PC-9 (cell line): ENCODE measurements at places on chromosomes 11 and 22. TPM values are rescaled to one million over a fixed set of nuclear protein-coding genes. Genes with fewer than 3 reads are reported as not detected.

The UBQLN3 gene
- total RNA-seq, result not detected in 2 replicates

The GPR83 gene
- not detected in 2 replicates for total RNA-seq

The P2RY6 gene
- 29.7 and 34.7 TPM in 2 replicates for total RNA-seq

The MED19 gene
- total RNA-seq, result 25.3 and 26.9 TPM in 2 replicates

DNA sequence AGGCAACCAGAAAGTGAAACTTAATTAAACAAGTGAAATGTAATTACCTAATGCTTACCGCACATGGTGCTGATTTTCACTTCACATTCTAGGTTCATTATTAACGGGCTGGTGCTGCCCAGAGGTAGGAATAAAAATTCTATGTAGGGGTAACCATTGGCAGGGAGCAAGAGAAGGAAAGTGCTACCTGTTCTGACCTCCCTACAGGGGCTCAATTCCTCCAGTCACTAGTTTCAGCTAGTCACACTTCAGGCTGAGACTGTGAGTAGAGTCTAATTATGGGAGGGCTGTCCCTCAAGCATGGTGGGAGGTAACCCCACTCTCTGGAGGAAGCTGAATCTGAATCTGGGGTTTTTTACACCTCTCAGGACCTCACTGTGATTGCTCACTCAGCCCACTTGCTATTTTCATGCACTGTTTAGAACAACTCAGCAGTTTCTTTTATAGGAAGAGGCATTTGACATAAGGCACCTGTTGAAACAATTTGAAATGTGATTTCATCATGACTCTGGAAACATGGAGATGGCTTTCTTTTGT is 75.4 kb downstream of the MAML2 start:
- no peaks in the 10 kb centered on the region for H3K27me3 ChIP-seq
- peaks cover 41% of the 10 kb centered on the region for H3K36me3 ChIP-seq
- peak overlapping the region; percentile 51 for H3K27ac ChIP-seq
- H3K4me1 ChIP-seq, result peaks cover 59% of the 10 kb centered on the region

GRCh38 chr11:76665172-76665571 is 5.4 kb downstream of the LRRC32 start:
- no peaks in the 10 kb centered on the region for H3K4me1 ChIP-seq
- peaks cover 61% of the 10 kb centered on the region for H3K27me3 ChIP-seq
- H3K4me3 ChIP-seq, result no peak overlapping the region
- no peak for DNase-seq
- no peak overlapping the region for H3K27ac ChIP-seq
- H3K36me3 ChIP-seq, result no peaks in the 10 kb centered on the region

DNA sequence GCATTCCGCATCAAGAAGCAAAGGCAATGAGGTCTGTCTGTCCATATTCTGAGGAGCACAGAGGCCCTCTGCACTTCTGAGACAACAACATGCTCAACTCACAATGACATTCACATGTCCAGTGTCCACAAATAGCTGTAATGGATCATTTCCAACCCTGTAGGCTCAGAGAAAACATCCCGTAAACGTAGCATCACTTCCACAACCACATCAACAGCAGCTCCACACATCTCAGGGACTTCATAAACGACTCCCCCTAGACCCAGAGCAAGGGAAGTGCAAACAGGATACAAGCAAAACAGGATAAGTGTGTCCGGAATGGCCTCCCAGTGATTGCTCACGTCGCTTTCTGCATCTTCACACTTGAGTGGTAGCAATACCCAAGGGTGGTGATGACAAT is 100.2 kb downstream of the SYN3 start:
- H3K27me3 ChIP-seq, result peaks cover 11% of the 10 kb centered on the region
- no peak overlapping the region for H3K27ac ChIP-seq
- no peak for DNase-seq
- H3K4me3 ChIP-seq, result no peak overlapping the region
- no peaks in the 10 kb centered on the region for H3K36me3 ChIP-seq
- H3K4me1 ChIP-seq, result no peaks in the 10 kb centered on the region

- no peaks in the 10 kb centered on the region; the same call in 1 of the 2 replicates for H3K36me3 ChIP-seq
- no peaks in the 10 kb centered on the region for H3K4me1 ChIP-seq
- H3K27ac ChIP-seq, result no peak overlapping the region
Measured at GRCh38 chr22:29512031-29512430, 32.0 kb downstream of the NEFH start.

DNA sequence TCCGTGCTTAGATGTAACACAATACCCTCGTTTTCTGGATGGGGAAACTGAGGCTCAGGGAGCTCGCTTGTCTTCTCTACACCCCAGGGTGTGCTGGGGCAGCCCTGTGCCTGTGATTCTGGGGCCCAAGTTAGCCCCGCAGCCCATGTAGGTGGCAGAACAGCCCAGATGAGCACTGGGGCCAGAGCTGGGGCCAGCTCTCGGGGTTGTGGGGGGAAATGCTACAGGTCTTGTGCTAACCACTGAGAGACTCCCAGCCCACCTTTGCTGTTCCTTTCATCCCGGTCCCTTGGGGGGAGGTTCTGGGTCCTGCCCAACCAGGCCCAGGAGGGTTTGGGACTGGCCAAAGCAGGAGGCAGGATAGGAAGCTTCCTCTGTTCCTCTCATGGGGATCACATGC is 13.5 kb downstream of the MYEOV start:
- peaks cover 87% of the 10 kb centered on the region for H3K36me3 ChIP-seq
- no peak for DNase-seq
- H3K27ac ChIP-seq, result no peak overlapping the region

DNA sequence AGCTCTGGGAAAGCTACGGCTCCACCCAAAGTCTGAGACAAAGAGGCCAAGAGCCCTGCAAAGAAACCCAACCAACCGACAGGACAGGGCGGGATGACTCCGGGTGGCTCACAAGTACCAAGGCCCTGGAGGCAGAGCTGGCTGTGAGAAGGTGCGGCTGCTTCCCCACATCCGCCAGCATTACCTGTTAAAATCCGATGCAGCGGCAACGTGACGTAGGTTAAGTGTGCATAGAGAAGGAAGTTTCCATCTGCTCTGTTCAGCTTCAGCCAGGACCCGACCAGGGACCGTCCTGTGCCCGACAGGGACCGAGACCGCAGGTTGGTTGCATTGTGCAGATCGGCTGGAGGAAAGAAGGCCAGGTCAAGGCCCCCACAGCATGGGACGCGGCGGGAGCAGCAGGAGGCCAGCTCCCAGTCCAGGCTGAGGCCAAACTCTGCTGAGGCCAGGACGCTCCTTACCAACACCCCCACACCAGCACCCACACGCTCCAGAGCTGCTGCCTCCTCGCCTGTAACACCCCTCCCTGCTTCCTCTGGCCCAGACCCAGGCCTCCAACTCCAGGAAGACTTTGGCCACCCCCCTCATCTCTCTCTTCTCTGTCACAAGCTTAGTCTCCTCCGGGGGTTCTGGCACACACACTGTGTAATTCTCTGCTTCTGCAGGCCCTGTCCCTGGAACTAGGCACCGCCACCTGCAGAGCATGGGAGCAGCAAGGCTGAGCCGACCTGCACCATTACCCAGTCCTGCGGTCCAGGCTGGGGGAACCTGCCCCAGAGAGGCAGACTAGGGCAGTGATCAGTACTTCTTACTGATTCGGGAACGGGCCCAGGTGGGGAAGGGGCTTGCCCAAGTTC is 34.1 kb downstream of the NUP50 start:
- H3K36me3 ChIP-seq, result no peaks in the 10 kb centered on the region
- DNase-seq, result no peak
- no peak overlapping the region for H3K4me3 ChIP-seq
- no peaks in the 10 kb centered on the region for H3K27me3 ChIP-seq

- H3K4me3 ChIP-seq, result no peak overlapping the region
- no peaks in the 10 kb centered on the region for H3K27me3 ChIP-seq
- no peaks in the 10 kb centered on the region for H3K36me3 ChIP-seq
- DNase-seq, result no peak
- H3K4me1 ChIP-seq, result no peaks in the 10 kb centered on the region
Measured at GRCh38 chr11:10426475-10426874, 28.6 kb upstream of the AMPD3 start.

GRCh38 chr11:123122341-123122740 is 60.4 kb upstream of the HSPA8 start:
- H3K27ac ChIP-seq, result peak overlapping the region; percentile 92
- no peak overlapping the region; the same call in 1 of the 2 replicates for H3K4me3 ChIP-seq
- peak; percentile 82 for DNase-seq
- no peaks in the 10 kb centered on the region for H3K36me3 ChIP-seq
- no peaks in the 10 kb centered on the region for H3K27me3 ChIP-seq

GRCh38 chr11:315516-315994 is 1.7 kb downstream of the IFITM1 start:
- no peaks in the 10 kb centered on the region for H3K27me3 ChIP-seq
- no peak overlapping the region for H3K27ac ChIP-seq
- H3K4me3 ChIP-seq, result no peak overlapping the region
- H3K4me1 ChIP-seq, result no peaks in the 10 kb centered on the region
- DNase-seq, result no peak
- no peaks in the 10 kb centered on the region for H3K36me3 ChIP-seq
